ENCODE measurements at places on chromosomes 5 and 9.

DNA sequence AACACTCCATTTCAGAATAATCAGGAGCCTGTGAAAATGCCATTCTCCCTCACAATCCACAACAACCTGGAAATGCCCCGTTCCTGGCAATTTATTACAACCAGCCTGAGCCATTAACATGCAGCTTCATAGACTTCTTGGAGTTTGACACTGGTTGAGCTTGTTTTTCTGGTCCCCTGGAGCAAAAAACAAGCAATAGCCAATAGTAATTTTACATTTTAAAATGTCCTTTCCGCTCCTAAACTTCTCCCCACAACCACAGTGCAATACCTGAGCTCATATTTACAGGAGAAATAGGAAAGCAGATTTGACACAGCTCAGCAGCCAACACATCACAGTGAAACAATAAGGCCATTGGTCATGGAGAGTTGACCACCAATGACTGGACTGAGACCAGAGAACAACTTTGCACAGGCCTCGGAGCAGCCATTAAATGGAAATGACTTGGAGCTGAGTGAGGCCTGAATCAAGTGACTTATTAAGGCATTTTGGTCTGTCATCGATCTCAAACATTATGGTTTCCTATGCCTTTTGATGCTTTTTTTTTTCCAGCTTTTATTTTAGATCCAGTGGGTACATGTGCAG lies 73.0 kb downstream of the ENC1 start:
- DNase-seq: no peak

GRCh38 chr5:177427211-177427822 lies 841 bp downstream of the GRK6 start:
- no peak for DNase-seq

GRCh38 chr9:84323858-84324257 lies 16.7 kb downstream of the SLC28A3 start:
- DNase-seq: no peak

DNA sequence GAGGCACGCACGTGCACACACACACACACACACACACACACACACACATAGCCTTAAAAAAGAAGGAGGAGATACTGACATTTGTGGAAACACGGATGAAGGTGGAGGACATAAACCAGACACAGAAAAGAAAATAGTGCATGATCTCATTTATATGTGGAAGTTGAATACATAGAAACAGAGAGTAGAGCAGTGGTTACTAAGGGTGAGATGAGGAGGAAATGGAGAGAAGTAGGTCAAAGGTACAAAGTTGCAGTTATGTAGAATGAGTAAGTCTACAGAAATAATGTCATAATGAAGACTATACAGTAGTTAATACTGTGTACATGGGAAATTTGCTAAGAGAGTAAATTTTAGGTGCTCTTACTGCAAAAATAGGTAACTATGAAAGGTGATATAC lies 412.2 kb upstream of the CDH9 start:
- DNase-seq: no peak

DNA sequence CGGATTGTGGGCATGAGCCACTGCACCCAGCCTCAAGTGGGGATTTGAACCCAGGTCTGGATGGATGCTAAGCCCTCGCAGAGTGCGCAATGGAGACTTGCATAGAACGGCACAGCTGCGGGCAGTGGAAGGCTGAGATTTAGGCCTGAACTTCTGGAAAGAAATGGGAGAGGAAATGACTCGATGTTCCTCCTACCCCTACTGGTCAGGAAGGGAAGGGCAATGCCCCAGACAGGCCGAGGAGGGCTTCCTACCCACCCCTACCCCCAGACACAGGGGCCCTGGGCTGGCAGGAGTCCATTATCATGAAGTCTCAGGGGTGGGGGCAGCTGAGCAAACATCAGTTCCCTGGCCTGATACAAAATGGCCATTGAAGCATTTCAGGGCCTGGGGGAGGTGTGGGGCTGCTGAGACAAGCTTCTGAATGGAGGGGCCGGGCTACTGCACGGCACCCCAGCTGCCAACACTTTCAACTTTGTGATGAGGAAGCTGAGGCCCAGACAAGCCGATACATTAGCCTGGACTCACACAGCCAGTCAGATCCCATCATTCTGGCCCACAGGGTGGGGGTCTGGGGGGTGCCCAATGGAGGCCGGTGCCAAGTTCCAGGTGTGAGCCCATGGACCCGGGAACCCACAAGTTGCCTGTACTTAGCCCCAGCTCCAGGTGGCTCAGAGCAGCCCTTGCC lies 13.5 kb upstream of the WDR38 start:
- no peak for DNase-seq

- DNase-seq: no peak
Measured at GRCh38 chr9:77896938-77897667, 134.5 kb downstream of the GNAQ start.

- no peak for DNase-seq
Measured at GRCh38 chr9:112104901-112105300, 70.2 kb downstream of the SUSD1 start.

DNA sequence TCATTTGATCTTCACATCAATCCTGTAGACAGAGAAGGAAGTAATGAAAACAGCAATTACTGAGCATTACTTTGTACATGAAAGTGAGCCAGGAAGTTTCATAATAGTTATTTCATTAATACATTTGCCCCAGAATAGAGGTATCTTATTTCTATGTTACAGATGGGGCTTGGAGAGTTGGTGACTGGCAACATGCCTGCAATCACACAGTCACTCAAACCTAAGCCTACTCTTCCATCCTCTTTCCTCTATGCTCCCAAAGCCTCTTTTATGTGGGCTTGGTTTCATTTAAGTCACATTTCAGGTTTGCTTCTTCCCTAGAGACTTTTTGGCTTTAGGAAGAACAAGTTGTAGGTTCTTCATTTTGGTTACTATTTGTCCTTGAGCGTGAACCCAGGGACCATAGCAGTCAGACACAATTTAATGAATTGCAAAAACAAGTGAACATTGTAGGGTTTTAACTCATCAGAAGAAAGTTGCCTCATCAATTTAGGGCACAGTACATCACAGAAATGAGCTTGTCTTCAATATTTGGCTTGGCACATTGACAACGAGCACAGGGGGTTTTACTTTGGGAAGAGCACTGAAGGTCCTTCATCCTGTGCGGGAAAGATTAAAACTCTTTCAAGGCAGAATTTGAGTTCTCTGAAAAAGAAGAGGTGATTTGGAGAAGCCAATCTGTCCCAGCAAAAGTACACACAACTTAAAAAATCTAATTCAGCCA lies 381.1 kb downstream of the TMEM38B start:
- no peak for DNase-seq

DNA sequence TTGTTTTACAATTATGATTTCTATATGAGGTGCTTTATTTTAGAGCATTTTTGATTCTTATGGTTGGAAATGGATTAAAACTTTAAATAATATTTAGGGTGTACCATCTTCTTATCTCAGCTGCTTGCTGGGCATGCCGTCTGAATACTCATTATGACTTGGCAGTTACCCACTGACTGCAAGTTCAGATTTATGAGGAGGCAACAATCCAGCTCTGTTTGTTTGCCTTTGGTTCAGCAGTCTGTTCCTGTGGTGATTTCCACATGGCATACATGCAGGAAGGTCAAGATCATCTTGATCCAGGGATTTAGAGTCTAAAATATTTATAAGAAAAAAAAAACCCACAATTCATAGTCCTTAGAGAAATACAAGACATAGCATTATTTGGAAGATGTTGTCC lies 1254.5 kb upstream of the NUDT12 start:
- DNase-seq: no peak

DNA sequence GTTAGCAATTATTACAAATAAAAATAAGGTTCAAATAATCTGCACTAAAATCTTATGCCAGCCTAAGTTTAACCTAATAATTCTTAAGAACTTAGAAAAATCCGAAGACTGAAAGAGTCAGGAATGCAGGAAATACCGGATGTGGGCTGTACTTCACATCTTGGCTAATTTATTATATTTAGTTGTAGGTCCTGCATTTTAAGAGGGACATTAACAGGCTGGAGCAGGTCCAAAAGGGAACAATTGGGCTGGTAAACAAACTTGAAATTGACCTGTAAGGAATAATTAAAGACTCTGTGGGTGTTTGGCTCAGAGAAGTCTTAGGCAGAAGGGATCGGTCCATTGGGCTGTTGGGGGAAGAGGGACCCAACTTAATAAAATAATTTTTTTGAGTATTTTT lies 18.4 kb downstream of the GLRA1 start:
- DNase-seq: no peak

Data from activated T-cell treated with anti-CD3 and anti-CD28 coated beads for 1 hour (primary cell).